ENCODE measurements at places on chromosomes 13 and 19. TPM values are rescaled to one million over a fixed set of nuclear protein-coding genes. Genes with fewer than 3 reads are reported as not detected.

- DNase-seq, result no peak
Measured at GRCh38 chr19:10122045-10122444, 2.3 kb upstream of the EIF3G start.

DNA sequence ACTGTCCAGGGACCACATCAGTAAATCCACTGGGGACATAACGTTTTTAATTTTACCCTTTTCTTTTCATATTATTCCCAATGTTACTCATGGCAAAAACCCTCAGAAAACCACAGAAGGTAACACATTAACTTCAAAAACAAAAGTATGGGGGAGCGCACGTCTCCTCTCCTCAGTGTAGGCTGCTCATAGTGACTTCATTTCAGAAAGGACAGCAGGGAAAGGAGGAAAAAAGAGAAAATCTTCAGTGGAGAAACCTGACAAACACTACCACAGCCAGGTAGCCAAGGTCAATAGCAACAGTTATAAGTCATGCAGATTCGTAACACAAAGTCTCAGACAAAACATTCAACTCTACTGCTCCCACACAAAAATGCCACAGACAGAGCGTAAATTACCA is 21.4 kb downstream of the DZIP1 start:
- DNase-seq, result no peak

DNA sequence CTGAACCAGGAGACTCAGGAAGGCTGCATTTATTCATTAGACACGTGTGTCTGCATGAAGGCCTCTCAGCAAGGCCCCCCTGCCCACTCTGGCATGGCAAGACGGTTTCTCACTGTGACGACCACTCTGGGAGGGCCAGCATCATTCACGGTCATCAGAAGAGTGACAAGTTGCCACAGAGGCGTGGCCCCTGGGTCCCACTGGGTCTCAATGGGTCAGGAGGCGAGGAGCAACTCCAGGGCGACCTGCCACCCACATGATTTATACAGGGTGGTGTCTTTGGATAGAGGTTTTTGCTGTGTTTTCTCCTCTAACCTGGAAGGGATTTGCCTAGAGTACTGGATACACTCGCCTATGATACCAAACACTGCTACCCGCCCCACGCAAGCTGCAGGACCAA is 60.7 kb downstream of the KLF2 start:
- no peak for DNase-seq

The UBE2L5 gene
- not detected for total RNA-seq

DNA sequence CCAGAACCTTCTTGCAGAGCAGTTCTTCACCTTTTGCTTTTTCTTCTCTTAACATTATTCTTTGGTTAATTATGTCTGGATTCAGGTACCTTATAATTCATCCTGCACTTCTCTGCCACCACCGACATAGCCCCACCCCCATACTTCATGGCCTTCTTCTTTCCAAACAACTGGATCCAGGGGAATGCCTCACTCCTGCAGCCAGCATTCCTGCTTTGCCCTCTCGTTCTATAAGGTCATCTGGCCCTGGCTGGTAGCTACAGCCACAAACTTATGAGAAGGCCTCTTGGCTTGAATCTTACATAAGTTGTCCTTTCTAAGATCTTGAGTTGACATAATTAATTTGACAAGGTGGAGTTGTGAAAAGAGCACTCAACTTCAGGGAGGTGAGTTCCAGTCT is 84.1 kb upstream of the FRY start:
- no peak for DNase-seq

The FBXO17 gene
- total RNA-seq, result not detected

- peak; percentile 50 for DNase-seq
Measured at GRCh38 chr13:101626925-101627555, 174.6 kb downstream of the ITGBL1 start.

DNA sequence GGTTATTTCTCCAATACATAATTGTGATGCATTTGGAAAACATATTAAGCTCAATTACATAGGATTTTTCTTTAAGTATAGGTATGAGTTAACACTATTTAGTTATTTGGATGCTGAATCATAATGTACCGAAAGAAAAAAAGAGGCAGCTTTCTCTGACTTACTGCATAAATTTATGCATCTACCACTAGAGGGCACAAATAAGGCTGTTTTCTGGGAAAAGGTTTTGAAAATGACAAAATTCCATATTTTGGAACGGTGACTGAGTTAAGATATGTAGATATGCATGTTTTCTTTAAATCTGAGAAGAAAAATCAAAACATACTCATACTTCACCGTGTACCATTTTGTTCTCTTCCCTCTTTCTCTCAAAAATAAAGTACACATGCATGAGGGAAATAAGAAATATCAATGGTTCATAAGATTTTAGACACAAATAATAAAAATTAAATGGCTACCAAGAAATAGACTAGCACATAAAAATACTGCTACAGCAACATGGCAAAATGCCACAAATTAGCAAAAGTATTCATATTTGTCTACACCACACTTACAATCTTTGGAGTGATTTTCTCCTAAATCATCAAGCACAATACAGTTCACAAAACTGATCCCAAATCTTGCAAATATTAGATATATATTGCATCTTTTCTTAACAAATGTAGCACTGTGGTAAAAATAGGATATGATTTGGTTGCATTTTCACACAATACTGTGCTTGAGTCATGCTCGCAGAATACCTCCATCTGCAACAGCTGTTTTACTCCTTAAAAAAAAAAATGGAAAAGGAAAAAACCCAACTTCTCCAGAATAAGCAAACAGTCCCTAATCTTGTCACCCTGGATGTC is 260.0 kb downstream of the FGF14 start:
- no peak for DNase-seq

The ZNF865 gene
- 10.5 TPM for total RNA-seq

Data from activated naive CD8-positive, alpha-beta T cell treated with anti-CD3 and anti-CD28 coated beads for 36 hours (primary cell).